ENCODE measurements at places on chromosomes 12 and 14.

DNA sequence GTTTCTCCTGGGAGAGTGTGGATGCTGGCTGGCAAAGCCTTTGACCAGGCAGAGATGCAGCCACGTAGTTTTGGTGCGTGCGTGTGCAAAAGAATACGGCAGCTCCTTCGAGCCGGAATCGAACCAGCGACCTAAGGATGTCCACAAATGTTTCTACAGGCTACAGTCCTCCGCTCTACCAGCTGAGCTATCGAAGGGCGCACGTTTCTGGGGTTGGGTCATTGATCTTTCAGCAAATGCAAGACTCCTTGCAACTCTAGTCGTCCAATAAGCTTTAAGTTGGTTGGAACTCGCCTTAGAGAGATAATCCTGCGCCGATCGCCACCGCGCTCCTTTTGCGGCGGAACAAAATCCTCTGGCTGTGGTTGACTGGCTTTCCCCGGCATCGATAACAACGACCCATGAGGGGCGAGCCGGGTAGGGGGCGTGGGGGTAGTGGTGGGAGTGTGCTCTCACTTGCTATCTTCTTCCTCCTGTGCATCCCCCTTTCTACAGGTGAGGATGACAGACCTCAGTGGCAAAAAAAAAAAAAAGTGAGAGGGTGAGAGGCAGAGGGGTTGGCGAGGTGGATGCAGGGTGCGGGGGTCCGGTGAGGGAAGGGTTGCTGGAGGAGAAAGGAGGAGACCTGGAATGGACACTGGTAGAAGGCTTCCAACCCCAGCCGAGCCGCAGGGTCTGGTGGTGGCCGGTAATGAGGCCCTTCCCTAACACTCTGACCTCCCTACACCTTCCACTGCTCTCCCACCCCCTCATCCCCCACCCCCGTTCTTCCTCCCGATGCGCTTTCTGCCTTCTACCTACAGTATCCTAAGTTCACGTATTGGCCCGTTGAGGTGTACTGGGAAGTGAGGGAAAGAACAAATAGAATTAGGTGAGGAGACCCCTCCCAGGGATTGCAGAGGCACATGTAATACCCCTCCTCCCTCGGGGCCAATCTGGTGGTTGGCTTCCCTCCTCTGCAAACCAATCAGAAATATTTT, 11.8 kb upstream of the OR6S1 start:
- DNase-seq: no peak

DNA sequence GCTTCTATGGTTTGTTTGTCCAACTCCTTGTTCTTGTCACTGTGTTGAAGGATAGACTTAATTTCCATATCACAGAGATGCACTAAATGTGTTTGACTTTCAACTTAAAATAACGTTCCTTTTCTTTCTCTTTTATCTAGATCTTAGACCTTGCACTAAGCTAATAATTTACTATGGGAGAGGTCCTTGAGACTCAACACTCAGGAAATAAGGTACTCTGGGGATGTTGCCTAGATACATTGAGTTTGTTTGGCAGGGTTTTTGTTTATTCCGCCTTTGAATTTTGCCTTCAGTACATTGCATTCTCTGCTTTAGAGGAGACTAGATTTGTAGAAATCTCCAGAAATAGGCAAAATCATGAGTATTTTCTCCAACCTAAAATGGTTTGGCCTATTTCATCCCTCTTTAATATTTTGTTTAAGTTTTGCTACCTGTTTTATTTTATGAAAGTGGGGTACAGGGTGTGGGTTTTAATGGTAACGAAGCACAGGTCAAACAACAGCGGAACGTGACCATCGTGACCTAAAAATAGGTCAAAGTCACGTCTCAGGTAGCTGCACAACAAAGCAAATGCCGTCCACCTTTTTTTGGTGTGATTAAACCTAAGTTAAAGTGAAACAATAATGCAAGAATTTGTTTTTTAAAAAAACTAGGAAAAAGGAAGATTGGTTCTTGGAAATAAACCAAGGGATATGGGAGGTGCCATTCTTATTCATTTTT, 115.3 kb upstream of the CPSF6 start:
- no peak for DNase-seq

- DNase-seq: no peak
These were observed 1.5 kb upstream of the IGF1 start for GRCh38 chr12:102481705-102482425.

DNA sequence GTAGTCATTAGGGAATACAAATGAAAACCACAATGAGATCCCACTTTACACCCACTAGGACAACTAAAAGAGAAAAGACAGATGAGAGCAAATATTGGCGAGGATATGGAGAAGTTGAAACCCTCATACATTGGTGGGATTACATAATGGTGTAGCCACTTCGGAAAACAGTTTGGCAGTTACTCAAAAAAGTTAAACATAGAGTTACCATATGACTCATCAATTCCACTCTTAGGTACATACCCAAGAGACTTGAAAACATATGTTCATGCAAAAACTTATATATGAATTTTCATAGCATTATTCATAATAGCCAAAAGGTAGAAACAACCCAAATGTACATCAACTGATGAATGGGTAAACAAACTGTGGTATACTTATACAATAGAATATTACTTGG, 27.1 kb downstream of the ALDH1L2 start:
- DNase-seq: no peak

DNA sequence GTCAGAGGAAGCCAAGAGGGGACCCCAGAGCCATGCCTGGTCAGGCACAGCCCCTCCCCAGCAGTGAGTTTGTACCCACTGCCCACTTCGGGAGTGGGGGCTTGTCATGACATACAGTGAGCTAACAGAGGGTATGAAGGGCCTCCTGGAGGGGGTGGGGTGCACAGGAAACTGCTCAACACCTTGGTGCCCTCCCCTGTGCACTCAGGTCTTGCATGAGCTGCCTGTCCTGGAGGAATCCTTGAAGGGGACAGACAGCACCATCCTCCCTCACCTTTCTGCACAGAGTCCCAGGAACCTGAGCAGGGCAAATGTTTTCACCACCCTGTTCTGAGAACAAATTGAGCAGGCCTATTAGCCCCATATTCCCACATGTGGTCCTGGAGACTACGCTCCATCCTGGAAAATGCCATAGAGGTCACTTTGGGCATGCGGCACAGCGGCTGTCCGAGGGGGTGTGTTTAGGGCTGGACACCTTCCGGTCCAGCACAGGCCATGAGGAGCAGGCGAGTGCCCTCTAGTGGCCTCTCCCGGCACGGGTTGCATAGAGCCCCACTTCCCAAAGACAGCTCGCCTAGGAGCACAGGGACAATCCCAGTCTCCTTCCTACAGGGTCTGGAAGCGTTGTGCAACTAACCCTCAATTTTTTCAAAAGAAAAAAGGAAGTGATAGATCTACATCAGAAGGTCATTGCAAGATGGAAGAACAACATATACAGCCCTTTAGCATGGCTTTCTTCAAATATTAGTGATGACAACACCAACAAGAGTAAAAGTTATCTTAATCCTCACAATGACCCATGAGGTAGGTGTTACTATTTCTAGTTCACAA, 31.9 kb upstream of the ZFP36L1 start:
- DNase-seq: peak; percentile 37

GRCh38 chr14:51253880-51254279, 13.8 kb downstream of the TMX1 start:
- no peak for DNase-seq

- no peak for DNase-seq
These were observed 36.5 kb upstream of the CTDSP2 start for GRCh38 chr12:57883057-57883456.

GRCh38 chr12:71782017-71782416, 27.4 kb downstream of the RAB21 start:
- DNase-seq: no peak

GRCh38 chr12:29226616-29227015, 77.5 kb downstream of the FAR2 start:
- no peak for DNase-seq

DNA sequence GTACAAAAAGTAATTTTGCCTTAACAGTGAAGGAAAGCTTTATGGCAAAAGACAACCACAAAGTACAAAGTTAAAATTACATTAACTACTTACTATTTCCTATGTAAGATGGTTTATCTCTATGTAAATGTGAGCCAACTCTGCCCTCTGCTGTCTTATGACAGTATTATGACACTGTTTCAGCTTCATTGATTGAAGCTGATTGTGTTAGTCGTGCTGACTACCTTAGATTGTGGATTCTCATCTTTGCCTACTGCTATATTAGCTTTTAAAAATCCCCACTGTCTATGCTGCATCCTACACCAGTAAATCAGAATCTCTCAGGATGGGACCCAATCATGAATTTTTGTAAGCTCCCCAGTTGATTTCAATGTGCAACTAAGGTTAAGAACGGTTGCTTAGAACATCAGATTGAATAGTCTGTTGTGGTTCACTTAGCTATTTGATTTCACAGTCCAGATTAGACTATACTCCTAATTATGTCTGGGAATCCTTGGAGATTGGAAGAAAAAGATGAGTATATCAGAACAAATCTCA, 12.2 kb upstream of the SPTB start:
- peak; percentile 75 for DNase-seq

GRCh38 chr14:57413849-57414248, 23.5 kb downstream of the NAA30 start:
- no peak for DNase-seq

- DNase-seq: no peak
These were observed 111.2 kb downstream of the CHST11 start for GRCh38 chr12:104567832-104568486.

GRCh38 chr14:46048127-46048526, 603.5 kb downstream of the RPL10L start:
- DNase-seq: no peak

- no peak for DNase-seq
These were observed 171.9 kb downstream of the PRKCH start for GRCh38 chr14:61493239-61493638.

- DNase-seq: no peak
These were observed 14.0 kb upstream of the KCNH3 start for GRCh38 chr12:49524660-49525324.

DNA sequence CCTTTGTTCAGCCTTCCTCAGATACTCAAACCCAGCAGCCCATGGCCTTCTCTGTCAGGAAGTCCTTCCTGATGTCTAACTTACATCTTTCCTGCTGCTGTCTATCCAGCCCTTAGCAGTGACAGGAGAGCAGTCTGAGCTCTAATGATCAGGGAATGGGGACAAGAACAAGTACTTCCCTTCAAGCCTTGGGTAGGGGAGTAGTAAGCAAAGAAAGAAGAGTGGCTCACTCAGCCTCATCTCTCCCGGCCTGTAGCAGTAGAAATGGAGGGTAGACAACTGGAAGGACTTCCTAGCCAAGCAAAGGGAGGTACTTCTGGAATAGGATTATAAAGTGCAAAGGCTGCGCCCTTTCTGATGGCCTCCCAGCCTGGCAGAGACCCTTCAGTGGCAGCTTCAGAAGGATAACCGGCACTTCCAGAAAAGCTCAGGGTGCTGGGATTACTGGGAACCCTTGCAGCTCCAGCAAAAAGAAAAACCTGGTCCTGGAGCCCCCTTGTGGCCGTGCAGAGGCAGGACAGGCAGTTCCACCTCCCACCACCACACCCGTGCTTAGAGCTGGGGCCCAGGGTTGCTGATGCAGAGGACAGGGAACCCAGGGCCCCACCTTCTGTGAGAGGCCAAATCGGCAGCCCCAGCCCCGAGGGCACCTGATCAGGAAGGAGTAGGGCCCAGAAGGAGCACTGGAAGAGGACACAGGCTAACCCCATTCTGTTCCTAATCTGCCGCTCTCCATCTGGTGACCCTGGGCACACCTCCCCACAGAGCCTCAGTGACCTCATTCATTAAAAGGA, 12.4 kb upstream of the SMUG1 start:
- peak; percentile 48 for DNase-seq

GRCh38 chr14:51039252-51039651, 55.7 kb downstream of the TRIM9 start:
- no peak for DNase-seq

DNA sequence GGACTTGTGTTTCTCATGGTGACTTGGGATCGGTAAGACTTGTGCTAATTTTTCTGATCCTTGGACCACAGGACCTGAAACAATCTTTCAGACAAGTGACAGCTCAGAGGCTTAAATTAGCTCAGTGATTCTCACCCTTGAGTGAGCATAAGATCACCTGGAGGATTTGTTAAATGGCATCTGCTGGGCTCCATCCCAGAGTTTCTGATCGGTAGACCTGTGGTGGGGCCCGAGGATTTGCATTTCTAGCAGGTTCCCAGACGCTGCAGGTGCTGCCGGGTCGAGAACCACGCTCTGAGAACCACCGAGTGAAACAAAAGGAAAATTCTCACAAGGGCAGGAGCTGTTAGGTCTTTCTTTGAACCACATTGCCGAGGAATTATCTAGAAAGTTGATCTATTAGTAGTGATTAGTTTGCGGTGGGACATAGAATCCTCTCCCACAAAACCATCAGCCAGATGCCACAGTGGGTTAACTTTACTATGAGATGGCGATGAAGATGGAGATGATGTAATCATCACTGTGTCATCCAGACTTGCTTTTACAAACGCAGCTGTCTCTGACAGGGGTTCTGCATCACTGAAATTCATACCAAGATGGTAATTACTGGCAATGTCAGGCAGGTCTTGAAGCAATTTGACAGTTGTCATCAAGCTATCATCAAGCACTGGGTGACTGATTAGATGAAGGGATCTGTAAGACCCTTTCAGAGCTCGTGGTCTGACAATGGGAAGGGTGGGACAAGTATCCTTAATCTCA, 184.0 kb downstream of the AACS start:
- no peak for DNase-seq

GRCh38 chr12:7933255-7933726, 2.7 kb downstream of the SLC2A3 start:
- peak; percentile 27 for DNase-seq

DNA sequence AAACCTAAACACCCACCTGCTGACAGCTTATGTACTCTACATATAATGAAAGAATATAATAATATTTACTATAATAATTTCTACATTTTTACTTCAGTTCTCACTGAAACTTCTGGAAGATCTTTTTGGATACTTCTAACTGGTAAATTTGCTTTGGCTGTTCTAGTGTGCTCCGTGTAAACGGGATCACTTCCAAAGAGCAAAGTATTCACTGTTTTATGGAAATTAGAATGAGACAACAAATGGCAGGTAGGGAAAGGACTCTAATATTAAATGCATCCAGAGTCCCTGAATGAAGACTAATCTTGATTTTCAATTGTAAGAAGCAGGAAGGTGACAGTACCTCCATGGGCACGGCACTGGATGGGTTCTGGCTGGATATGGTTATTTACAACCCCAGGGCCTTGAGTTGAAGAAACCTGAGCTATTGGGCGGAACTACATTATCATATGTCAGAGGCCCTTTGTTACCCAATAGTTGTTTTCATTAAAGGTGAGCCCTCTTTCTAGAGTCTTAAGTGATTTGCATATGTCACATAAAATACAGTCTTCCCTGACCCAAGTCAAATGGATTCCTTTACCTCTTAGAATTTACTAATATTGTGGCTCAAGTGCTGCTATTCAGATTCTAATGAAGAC, 10.7 kb downstream of the ERP29 start:
- DNase-seq: no peak

- DNase-seq: no peak
These were observed 738.1 kb upstream of the TBX3 start for GRCh38 chr12:115421796-115422709.
